Stimulated activated memory B cell treated with anti-CD40 and anti-IgM and Interleukin-4, amounts not matched to agents 10 μg/mL and 1 μg/mL and 100 μg/mL, for 72 hours (primary cell): ENCODE measurements at places on chromosomes 5 and 9.
A peak's percentile ranks its signal among the peaks of the same experiment; 100 is the strongest.

DNA sequence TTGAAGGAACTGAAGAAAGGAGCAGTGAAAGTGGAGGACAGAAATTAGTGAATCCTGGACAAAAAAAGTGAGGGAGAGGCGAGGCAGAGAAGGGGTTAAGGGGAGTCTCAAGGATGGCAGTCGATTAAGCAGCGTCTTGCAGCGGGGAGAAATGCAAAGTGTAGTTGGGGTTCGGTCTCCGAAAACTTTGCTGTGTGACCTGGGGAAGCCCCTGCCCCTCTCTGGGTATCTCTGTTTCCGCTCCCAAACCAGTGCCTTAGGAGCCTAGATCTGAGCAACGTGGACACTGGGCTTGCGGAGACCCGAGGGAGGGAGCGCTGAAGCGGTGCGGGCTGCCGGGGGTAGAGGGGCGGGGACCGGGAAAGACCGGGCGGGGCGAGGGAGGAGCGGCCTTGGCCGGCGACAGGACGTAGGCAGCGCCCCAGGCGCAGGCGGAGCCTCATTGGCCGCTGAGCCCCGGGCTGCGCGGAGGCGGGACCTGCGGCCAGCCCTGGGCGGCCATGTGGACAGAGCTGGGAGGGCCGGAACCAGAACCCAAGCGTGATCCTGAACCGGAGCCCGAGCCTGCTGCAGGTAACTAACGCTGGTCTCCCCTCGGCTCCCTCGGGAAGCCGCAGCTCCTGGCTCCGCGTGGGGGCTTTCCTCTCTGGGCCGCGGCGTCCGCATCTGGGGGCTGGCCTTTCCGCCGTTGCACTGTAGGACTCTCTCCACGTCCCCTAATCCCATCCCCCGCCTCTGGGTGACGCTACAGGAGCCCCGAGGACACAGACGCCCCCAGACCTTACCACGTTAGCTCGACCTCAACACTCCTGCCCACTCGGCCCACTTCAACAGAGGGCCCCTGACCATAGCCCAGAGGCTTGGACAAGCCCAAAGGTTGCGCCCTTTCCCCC is at the start of gene ALDH1B1:
ALDH1B1 (plus strand) TSS at position 468 of the 893 bp plus-strand sequence. CDS start 3,047 bp downstream, outside the sequence.
- ATAC-seq, result peak; percentile 98

GRCh38 chr5:19301271-19301670 is 686.7 kb downstream of the CDH18 start:
- no peak for ATAC-seq

GRCh38 chr5:80810425-80810824 is 149.7 kb upstream of the RASGRF2 start:
- ATAC-seq, result no peak

- peak; percentile 88 for ATAC-seq
Measured at GRCh38 chr5:148730942-148731898, 76.9 kb upstream of the HTR4 start.

GRCh38 chr9:20403346-20403745 is 219.0 kb downstream of the MLLT3 start:
- no peak for ATAC-seq

DNA sequence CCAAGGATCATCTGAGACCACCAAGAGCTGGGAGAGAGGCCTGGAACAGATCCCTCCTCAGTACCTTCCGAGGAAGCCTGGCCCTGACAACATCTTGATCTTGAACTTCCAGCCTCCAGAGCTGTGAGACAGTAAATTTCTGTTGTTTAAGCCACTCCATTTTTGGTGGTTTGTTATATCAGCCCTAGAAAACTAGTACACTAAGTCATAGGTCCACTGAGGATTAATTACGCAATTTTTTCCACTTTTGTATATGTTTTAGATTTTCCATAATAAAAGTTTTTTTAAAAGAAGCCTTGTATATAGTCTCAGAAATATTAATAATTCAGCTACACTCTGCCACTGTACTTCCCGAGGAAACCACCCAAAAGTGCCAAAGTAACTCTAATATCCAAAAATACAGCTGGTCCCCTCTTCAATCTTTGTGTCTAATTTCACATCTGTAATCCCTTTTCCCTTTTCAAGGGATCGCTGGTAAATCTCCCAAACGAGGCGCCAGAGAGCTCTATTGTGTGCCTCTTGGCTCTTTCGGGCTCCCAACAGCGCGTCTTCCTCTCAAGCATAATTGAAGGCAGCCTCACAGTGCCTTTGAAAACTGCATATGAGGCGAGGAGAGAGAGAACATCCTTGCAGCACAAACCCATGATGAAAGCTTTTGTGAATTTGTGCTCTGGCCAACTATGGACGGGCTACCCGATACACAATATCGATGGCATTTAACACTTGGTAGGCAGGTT is 32.7 kb downstream of the PRUNE2 start:
- ATAC-seq, result no peak

- ATAC-seq, result no peak
Measured at GRCh38 chr9:2453701-2454100, 167.9 kb upstream of the VLDLR start.

- ATAC-seq, result no peak
Measured at GRCh38 chr9:135667463-135668001, 4.4 kb downstream of the LCN9 start.
